Neural crest cell (in vitro differentiated cells): ENCODE measurements at places on chromosomes 11 and 22. TPM values are rescaled to one million over a fixed set of nuclear protein-coding genes. Genes with fewer than 3 reads are reported as not detected.

IFITM10 gene
- 0.66 TPM in 1 of 2 replicates, not detected in the other for total RNA-seq

- no peak for DNase-seq
Measured at GRCh38 chr11:7591987-7592386, 78.2 kb downstream of the PPFIBP2 start.

GRCh38 chr22:16955678-16956210, 52.3 kb downstream of the GAB4 start:
- DNase-seq = no peak

DNA sequence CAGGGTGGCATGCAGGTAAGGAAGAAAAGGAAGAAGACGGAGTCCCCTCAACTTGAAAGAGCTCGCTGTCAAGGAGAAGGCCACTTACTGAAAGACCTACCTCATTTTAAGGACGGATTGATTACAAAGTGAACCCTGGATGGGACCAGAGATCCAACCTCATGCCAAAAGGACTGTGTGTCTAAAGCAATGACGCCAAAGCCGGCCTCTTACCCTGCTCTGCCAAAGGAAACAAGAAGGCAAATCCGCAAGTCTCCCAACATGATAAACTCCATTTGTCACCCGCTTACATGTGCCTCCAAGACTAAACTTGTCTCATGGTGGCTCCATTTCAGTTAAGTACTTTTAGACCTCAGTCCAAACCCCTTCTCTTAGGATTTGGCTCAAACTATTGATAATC, 148.7 kb upstream of the MTMR2 start:
- no peak for DNase-seq

ACRV1 gene
- total RNA-seq = 0.73 and 1.2 TPM in 2 replicates

GRCh38 chr11:117134431-117134830, 9.7 kb upstream of the PAFAH1B2 start:
- DNase-seq = no peak

DNA sequence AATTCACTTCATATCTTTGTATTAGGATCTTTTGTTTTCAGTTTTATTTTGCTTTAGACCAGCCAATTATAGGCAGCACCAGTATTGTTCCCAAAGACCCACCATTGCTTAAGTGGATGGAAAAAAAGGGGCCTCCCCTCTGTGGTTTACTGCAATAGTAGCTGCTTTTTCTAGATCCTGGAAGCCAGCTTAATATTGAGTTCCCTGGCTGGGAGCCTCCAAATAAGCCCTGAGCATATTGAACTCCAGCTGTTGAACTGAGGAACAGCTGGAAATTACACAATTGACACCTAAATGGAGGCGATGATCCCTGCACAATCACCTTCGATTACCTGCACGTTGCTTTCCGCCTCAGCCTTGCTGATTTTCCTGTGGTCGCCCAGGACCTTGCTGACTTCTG, 576.0 kb downstream of the SOX6 start:
- no peak for DNase-seq

DNA sequence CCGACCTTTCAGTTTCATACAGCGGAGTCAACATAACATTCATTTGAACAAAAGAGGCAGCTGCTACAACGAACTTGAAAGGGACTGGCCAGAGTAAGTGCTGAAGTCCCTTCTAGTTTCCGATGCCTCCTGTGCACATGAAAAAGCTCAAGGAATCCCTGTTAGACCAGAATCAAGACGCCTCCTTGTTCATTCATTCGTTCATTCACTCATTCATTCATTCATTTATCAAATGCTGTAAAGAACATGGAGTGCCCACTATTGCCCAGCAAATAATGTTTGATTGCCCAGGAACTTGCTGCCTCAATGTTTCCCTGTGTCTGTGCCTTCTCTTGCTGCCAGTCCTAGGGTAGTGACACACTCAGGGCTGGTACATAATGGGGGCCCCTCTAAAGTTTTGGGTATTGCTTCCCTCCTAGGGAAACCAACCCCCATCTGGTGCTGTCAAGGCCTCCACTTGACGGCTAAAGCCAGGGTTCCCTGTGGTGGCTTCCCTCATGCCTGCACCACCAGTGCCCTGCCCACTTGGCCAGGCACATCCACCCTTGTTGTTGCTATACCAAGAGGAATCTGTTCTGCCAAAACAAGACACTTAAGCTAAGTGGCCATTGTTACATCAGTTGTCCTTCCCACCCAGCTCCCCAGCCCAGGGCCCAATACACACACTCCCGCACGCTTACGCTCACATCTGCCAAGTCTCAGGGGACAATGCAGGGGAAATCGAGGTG, 3.8 kb downstream of the TMPRSS13 start:
- DNase-seq = no peak

- no peak for DNase-seq
Measured at GRCh38 chr11:76419896-76420295, 24.9 kb upstream of the EMSY start.

DNA sequence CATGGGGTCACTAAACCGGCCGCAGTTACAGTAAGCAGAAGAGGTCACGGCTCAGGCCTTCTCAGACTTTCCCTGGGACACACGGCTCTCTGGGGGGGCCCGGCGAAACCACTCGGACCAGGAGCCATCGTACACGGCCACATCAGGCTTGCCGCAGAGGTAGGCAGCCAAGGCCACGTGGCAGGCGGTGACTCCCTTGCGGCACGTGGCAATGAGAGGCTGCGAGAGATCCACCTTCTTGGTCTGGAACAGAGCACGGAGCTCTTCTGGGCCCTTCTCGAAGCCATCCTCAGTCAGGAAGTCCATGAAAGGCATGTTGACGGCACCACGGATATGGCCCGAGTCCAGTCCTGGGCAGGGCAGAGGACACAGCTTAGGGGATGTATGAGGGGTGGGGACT, 8.3 kb downstream of the TST start:
- no peak for DNase-seq

GRCh38 chr22:37734964-37735451, 38.2 kb downstream of the TRIOBP start:
- DNase-seq = peak; percentile 54

RFPL2 gene
- 0.21 TPM in 1 of 2 replicates, not detected in the other for total RNA-seq

TMEM191B gene
- total RNA-seq = 1.0 and 1.5 TPM in 2 replicates

DNA sequence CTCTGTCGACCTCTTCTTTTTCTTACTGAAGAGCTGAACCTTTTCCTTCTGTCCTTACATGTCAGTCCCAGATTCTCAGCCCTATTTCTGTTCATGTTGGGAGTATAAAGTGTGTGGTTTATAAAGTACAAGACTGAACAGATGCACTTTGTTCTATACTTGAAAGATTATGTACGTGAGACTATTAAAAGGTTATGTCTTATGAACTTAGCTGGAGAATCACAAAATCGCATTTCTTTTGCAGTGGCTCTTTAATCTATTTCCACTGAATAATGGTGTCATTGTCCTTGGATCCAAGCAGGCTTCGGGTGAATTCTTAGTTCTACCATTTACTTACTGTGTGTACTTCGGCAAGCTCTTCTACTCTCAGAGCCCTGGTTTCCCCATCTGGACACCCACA, 558.4 kb downstream of the TMEM135 start:
- DNase-seq = no peak

C11orf42 gene
- not detected in 2 replicates for total RNA-seq

GRCh38 chr11:63007920-63008319, 7.7 kb downstream of the SLC22A8 start:
- DNase-seq = no peak

SLC37A2 gene
- total RNA-seq = 0.98 and 1.2 TPM in 2 replicates

DNA sequence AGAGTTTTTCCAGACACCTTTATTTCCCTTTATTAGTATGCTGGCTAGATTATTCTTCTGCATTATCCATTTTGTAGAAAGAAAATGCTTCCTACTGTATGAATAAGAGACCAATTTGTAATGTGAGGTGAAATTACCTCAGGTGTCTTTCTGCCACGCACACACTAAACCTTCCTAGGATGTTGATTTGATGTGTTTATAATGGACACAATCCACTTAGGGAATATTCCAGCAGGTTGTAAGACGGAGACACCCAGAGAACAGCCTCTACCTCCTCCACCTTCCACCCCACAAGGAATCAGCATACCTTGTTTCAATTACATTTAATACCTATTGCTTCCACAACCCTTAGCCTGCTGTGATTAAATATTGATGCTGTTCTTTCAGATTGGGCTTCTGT, 379.1 kb upstream of the KIRREL3 start:
- no peak for DNase-seq

DNA sequence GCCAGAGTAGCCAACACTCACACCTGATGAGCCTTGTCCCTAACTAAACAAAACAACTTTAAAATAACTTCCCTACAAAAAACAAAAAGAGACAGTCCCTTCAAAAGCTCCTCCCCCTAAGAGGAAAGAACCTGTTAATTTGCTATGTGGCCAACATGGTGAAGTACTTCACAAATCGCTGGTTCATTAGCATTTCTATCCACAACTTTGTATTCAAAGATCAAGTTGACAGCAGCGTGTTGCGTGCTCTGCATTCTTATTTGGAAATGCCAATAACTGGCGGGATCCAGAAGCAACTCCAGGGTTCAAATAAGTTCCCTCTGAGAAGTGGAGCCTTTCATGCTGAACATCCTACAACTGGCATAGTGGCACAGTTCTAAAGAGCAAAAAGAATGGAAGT, 48.6 kb downstream of the CADM1 start:
- DNase-seq = no peak

DNA sequence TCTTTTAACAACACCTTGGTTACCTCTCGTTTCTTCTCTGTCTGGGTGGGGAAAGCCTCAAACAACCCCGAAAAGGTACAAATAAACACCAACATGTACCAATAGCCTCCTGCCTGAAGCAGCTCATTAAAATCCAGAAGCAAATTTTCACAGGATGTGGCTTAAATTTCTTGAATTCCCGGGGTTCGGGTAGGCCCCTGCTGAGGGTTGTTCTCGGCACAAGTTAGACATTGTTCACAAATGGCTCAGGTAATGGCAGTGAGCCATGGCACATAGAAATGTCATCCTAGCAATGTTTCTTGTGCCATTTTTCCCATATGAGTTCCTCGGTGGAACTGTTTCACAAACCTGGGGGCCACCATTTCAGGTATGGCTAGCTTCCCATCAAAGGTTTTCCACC, 19.7 kb upstream of the GLYATL1 start:
- no peak for DNase-seq

DNA sequence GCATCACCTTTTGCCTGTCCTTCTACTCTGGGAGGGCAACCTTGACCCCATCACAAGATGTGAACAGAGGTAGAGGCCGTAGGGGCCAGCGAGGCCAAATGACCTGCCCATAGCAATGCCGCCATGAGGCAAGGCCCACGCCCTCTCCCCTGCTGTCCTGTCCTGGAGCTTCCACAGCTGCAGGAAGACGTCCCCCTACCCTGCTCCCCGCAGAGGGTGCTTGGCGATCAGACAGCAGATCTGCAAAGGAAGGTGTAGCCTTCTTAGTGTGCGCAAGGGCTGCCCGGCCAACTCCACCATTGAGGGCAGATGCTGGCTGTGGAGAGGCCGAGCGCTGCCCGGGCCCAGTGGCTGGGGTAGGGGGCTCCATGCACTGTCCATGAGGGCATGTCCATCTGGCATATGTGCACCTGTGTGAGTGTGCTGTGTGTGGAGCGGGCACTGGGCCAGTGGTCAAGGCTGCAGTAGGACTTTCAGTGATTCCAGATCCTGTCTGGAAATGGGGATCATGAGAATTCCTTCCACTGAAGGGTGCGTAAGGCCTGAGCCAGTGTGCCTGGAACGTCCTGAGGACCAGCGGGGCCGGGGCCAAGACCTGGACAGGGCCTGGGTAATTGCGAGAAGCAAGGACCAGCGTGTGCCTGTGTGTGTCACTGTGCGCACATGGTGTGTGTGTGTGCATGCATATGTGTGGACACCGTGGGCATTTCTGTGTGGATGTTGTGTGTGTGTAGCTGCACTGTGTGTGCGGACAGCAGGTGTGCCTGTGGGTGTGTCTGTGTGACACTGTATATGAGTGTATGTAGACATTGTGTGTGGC, 11.0 kb downstream of the TRPM5 start:
- no peak for DNase-seq

APOL2 gene
- 14.2 and 15.7 TPM in 2 replicates for total RNA-seq

- DNase-seq = no peak
Measured at GRCh38 chr11:33598426-33599069, 102.1 kb downstream of the C11orf91 start.

DEUP1 gene
- total RNA-seq = 0.70 and 0.80 TPM in 2 replicates

- DNase-seq = no peak
Measured at GRCh38 chr22:20093418-20094196, 13.6 kb downstream of the DGCR8 start.

MAPK1 gene
- total RNA-seq = 118 and 123 TPM in 2 replicates

- no peak for DNase-seq
Measured at GRCh38 chr11:76665921-76666351, 4.6 kb downstream of the LRRC32 start.

- no peak for DNase-seq
Measured at GRCh38 chr11:35207471-35208403, 68.8 kb downstream of the CD44 start.

SULT4A1 gene
- total RNA-seq = 6.3 and 7.3 TPM in 2 replicates

- no peak for DNase-seq
Measured at GRCh38 chr11:27353593-27354358, 9.2 kb downstream of the CCDC34 start.

GRCh38 chr11:111359223-111360149, 19.6 kb downstream of the POU2AF1 start:
- DNase-seq = no peak

- DNase-seq = no peak
Measured at GRCh38 chr11:113684496-113684895, 21.6 kb downstream of the TMPRSS5 start.

GRCh38 chr22:36563001-36563400, 34.0 kb upstream of the EIF3D start:
- no peak for DNase-seq

- DNase-seq = no peak
Measured at GRCh38 chr11:18697576-18697975, 1.0 kb upstream of the TMEM86A start.

GRCh38 chr11:5553343-5553742, 5.0 kb upstream of the OR52H1 start:
- DNase-seq = no peak

MS4A14 gene
- not detected in 2 replicates for total RNA-seq

- DNase-seq = peak; percentile 21
Measured at GRCh38 chr11:126282361-126282735, 545 bp upstream of the TIRAP start.

- DNase-seq = no peak
Measured at GRCh38 chr22:26529345-26529744, 17.1 kb upstream of the TFIP11 start.

MCHR1 gene
- total RNA-seq = 0.84 and 1.3 TPM in 2 replicates

GRCh38 chr11:69337211-69337721, 43.3 kb downstream of the MYEOV start:
- no peak for DNase-seq

DNA sequence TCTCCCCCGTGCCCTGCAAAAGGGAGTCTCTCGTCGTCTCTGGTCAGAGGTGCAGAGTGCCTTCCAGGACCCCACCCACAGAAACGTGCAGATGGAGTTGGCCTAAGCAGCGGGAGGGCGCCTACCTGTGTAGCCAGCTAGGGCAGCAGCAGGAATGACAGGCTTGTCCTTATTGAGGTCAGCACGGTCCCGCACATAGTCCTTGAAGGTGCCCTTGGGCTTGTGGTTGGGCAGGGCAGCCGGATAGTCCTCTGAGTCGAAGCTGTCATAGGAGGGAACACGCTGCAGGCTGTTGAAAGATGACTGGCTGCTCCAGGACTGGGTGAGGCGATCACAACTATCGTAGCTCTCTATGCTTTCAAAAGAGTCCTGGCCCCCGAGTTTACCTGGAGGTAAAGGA, 107.3 kb downstream of the ETS1 start:
- no peak for DNase-seq
